ENCODE measurements at places on chromosomes 11 and 22. TPM values are rescaled to one million over a fixed set of nuclear protein-coding genes. Genes with fewer than 3 reads are reported as not detected.

The LRRC10B gene
- not detected for polyA plus RNA-seq

The WNT11 gene
- polyA plus RNA-seq: 10.8 TPM

The SLC6A5 gene
- polyA plus RNA-seq: 0.60 TPM

The RCOR2 gene
- polyA plus RNA-seq: not detected

The WT1 gene
- 10.4 TPM for polyA plus RNA-seq

The KCNK4 gene
- polyA plus RNA-seq: 0.17 TPM

The TMEM258 gene
- polyA plus RNA-seq: 402 TPM

The ACCS gene
- polyA plus RNA-seq: not detected

The PANX1 gene
- polyA plus RNA-seq: 11.9 TPM

The A4GALT gene
- polyA plus RNA-seq: not detected

The KCNJ1 gene
- 4.3 TPM for polyA plus RNA-seq

The SLC22A9 gene
- not detected for polyA plus RNA-seq

The MTFP1 gene
- polyA plus RNA-seq: 5.8 TPM

The SIDT2 gene
- 13.4 TPM for polyA plus RNA-seq

The OR52N4 gene
- not detected for polyA plus RNA-seq

The APOBEC3C gene
- polyA plus RNA-seq: not detected

The CASP5 gene
- not detected for polyA plus RNA-seq

The MGAT3 gene
- polyA plus RNA-seq: 3.9 TPM

The LMNTD2 gene
- polyA plus RNA-seq: not detected

The PACSIN3 gene
- not detected for polyA plus RNA-seq

The RAG1 gene
- not detected for polyA plus RNA-seq

The FGF19 gene
- polyA plus RNA-seq: not detected

The APOL2 gene
- polyA plus RNA-seq: 16.6 TPM

The MAPK8IP2 gene
- 5.1 TPM for polyA plus RNA-seq

The IGSF9B gene
- 0.11 TPM for polyA plus RNA-seq

The CHADL gene
- 0.28 TPM for polyA plus RNA-seq

The PHLDA2 gene
- 1.4 TPM for polyA plus RNA-seq

The SPON1 gene
- 5.0 TPM for polyA plus RNA-seq

The OR5M3 gene
- polyA plus RNA-seq: not detected

The MRPL21 gene
- 213 TPM for polyA plus RNA-seq

All from Purkinje cell (primary cell).